ENCODE measurements at places on chromosomes 3 and 15.

DNA sequence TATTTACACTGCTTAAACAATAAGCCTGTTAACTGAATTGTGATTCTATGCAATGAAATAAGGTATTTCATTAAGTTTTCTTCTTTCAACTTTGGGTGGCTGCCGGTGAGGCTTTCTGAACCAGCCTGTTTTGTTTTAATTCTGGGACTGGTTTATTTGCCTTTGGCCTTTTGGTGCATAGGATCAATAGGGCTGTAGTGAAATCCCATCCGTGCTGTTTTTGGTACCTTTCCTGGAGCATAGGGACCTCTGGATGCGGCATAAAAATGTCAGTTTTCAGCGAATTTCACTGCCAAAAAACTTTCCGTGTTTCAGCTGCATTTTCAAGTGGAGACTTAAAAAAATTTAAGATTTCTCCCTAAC is 514 bp downstream of the PLS1 start:
- no peak for DNase-seq

DNA sequence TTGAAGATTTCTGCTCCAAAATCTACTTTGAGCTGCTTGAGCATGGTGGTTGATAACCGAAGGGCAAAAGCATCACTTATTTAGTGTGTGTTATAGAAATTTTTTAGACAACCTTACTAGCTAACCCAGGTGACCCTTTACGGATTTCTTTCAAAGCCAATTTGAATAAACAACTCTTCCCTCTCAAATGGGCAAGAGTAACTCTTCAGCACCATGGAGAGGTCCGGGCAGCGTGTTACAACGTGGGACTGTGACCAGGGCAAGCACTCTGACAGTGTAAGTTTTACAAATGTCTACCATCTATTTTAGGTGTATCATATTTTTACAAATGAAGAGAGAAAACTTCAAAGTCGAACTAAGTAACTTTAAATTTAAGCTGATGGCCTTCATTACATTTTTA is 471.8 kb downstream of the MFSD1 start:
- DNase-seq: peak; percentile 23

DNA sequence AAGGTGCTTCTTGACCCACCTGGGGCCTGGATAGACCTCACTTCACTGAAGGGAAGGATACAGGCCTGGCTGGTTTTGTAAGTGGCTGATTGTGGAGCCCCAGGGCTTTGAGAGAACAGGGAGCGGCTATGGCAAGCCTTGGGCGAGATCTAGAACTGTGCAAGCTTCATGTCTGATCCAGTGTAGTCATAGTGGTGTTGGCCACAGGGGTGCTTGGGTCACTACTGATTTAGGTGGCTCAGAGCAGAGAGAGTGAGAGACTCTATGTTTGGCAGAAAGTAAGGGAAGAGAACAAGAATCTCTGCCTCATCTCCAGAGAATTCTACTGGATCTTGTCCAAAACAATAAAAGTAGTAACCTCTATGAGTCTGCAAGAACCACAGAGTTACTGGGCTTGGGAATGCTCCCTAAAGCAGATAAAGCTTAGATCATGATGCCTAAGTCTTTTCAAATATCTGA is 394.2 kb upstream of the EPHA3 start:
- no peak for DNase-seq

GRCh38 chr3:39191773-39192172 is 622 bp downstream of the XIRP1 start:
- DNase-seq: no peak

GRCh38 chr3:27533718-27534573 is 49.8 kb upstream of the SLC4A7 start:
- no peak for DNase-seq

DNA sequence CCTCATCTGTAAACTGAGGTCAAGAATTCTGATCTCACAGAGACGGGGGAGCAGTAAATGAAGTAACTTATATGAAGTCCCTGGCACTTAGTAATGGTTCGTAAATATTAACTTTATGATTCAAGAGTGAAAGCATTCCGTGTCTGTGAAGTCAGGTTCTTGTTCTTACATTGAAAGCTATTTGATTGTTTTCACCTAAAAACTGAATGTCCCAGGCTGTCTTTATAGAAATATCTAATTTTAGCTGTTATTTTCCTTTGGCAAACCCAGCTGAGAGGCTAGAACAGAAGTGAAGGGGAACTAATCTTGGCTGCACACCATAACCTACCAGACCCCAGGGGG is 84.5 kb downstream of the CHSY1 start:
- DNase-seq: no peak

DNA sequence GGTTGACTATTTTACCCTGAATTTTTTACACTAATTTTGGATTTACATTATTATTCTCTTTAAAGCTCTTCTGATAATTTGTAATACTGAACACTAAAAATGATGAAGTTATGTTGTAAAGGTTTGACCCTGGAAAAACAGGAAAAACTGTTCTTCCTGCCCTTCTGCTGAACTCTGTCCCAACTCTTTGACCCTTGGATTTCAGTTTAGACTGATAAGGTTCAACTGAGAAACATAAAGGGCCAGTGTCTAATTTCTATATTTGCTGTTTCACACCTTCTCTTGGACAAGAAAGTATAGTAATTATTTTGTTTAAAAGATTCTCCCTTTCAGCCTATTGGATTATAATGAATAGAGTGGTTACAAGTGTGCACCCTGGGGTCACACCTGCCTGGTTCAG is 12.8 kb upstream of the TMOD3 start:
- no peak for DNase-seq

GRCh38 chr3:125322166-125322565 is 53.0 kb downstream of the ZNF148 start:
- no peak for DNase-seq

DNA sequence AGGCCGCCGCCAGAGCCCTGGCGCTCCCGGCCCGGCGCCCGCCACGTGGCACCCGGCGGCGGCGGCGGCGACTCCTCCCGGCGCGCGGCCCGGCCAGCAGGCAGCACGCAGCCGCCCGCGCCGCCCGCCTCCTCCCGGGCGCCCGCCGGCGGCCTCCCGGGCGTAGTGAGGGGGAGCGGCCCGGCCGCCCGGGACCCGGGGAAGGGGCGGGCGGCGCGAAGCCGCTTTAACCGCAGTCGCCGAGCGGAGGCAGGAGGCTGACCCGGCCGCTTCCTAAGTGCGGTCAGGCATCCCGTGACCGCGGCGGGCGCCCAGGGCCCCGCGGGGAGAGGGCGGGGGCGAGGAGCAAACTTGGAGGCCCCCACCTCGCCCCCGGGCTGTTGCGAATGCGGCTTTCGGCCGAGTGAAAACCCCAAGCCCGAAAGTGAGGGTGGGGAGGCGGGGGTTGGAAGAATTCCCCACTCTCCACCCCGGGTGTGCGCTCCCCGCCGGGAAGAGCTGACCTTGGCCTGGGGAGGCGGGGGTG is 1.7 kb upstream of the HES1 start:
- DNase-seq: no peak

- no peak for DNase-seq
Observed at GRCh38 chr3:170424879-170425278, 6.2 kb downstream of the CLDN11 start.

GRCh38 chr15:85504749-85505676 is 124.6 kb downstream of the AKAP13 start:
- peak; percentile 75 for DNase-seq

- DNase-seq: no peak
Observed at GRCh38 chr15:70505936-70506912, 257.1 kb downstream of the UACA start.

DNA sequence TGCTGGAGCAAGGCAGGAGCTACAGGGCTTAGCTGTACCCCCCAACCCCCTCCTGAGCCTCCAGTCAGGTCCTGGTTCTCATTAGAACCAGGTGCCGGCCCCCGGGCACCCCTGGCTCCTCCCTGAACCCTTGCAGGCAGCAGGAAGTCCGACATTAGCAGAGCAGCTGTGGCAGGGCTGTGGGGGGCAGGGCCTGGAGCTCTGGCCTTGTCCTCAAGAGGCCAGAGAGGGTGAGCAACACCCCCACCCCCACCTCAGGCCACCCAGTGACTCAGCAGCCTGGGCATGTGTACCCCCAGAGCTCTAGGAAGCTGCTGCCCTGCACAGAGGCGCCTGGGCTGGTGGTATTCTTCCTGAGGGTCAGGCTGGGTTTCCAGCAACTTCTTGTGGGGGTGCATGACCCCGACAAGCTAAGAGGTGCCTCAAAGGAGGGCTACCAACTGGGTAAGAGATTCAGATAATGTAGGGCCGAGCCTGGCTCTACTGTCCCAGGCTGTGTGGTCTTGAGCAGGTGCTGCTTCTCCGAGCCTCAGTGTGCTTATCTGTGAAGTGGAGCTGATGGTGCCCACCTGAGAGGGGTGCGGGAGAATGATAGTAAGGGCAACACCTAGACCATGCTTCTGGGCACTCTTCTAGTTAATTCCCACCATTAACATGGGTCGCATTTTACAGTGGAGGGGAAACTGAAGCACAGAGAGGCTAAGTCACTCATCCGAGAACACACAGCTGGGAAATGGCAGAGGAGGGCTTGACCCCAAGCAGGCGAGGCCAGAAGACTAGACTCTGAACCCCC is 16.0 kb downstream of the H1-8 start:
- no peak for DNase-seq

- DNase-seq: no peak
Observed at GRCh38 chr15:90956274-90957030, 1.8 kb downstream of the RCCD1 start.

DNA sequence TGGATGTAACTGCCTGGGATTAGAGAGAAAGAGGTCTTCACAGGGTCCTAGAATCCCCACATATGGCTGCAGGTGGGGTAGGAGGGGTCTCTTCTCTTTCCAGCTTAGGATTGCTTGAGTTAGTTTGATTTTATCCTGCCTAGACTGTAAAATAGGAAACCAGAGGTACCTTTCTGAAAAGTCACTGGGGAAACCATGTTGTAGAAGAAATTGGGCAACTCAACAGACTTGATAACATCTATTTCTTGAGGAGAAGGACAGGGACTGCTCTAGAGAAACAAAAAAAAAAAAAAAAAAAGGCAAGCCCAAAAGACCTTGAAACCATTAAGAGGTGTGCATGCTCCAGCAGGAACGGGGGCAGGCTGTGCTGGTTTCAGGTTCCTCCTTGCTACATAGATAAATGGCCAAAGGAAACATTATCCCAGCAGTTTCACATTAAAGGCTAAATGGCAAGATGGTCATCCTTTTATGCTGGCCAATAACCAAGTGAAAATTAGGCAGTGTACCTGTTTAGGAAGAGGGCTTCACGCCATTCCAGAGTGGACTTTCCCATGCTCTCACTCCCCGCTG is 116.1 kb downstream of the ALDH1A2 start:
- no peak for DNase-seq

DNA sequence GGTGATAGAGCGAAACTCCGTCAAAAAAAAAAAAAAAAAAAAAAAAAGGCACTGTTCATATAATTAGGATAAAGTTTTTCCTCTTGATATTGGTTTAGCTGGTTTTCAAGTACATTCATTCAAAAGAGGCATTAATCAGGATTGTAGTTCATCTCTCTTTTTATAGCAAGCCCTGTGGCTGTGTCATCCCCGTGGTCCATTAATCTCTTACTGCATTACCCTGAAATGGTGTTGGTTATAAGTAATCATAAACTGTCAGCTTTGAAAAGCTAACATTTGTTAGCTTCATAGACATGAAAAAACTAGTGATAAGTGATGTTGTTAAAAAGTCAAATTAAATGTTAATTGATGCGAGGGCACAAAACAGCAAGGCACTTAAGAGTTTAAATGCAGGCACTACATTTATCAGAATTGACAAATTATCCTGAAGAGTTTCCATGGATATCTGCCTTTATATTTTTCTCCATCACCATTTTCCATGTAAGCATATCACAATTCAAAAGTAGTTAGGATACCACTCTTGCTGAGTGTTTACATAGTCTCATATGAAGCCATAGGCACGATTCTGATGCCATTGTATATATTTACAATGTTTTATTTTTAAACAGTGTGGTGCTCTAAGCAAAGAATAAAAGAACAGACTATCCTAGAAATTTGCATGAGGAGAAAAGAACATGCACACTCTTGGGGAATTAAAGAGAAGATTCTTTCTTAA is 193.1 kb downstream of the OTOL1 start:
- DNase-seq: no peak

GRCh38 chr3:71294919-71295318 is 288.6 kb downstream of the FOXP1 start:
- no peak for DNase-seq

GRCh38 chr3:30516238-30516637 is 90.2 kb upstream of the TGFBR2 start:
- DNase-seq: no peak

- DNase-seq: no peak
Observed at GRCh38 chr3:151708868-151709267, 24.9 kb upstream of the AADACL2 start.

GRCh38 chr15:96107916-96108315 is 222.6 kb upstream of the NR2F2 start:
- no peak for DNase-seq

DNA sequence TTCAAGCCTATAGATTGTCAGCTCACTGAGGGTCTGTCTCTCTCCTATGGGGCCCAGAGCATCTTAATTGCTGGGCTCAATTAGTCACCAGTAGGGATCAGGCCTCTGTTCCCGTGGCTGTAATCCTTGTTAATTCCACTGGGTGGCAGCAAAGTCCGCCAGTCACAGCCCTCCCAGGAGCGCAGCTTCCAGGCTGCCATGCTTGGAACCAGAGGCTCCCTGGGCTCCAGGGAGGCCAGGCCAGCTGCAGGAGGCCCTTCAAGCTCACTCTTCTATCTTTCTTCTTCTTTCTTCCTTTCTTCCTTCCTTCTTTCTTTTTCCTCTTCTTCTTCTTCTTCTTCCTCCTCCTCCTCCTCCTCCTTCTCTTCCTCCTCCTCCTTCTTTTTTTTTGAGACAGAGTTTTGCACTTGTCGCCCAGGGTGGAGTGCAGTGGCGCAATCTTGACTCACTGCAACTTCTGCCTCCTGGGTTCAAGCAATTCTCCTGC is 14.4 kb downstream of the RNU5B-1 start:
- peak; percentile 79 for DNase-seq

DNA sequence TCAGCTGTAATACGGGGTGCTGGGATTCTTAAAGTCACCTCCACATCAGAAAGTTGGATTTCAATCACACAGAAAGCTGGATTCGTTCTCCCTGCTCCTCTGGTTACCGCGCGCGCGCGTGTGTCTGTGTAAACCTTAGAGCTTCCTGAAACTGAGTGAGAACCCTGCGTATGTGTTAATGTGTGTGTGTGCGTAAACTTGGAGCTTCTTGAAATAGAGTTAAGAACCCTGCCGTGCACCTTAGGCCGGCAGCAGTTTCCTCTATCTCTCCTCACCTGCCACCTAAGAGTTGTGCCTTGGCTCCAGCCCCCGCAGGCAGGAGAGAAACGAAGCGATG is 531 bp downstream of the LZTFL1 start:
- peak; percentile 29 for DNase-seq

DNA sequence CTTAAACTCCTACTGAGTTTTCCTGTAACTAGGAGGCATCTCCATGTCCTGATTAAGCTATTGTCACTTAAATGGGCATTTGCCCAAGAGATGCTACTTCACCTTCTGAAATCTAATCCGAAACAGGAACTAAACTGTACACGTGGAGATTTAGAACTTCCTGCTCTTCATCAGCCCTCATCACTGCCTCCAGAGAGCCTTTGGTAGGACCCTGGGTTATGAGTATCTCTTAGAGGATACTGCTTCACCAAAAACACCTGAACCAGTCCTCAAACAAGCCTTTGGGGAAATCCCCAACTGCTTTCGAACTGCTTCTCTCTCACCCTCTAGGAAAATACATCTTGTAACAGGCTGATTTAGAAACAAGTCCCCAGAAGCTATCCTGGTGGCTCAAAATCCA is 320.3 kb downstream of the GAP43 start:
- no peak for DNase-seq

Data from Kasumi-1 (cell line).